HFFc6 (cell line): ENCODE measurements at places on chromosomes 16 and 17.

- no peak for DNase-seq
Observed at GRCh38 chr16:73006026-73006425, 41.9 kb downstream of the ZFHX3 start.

DNA sequence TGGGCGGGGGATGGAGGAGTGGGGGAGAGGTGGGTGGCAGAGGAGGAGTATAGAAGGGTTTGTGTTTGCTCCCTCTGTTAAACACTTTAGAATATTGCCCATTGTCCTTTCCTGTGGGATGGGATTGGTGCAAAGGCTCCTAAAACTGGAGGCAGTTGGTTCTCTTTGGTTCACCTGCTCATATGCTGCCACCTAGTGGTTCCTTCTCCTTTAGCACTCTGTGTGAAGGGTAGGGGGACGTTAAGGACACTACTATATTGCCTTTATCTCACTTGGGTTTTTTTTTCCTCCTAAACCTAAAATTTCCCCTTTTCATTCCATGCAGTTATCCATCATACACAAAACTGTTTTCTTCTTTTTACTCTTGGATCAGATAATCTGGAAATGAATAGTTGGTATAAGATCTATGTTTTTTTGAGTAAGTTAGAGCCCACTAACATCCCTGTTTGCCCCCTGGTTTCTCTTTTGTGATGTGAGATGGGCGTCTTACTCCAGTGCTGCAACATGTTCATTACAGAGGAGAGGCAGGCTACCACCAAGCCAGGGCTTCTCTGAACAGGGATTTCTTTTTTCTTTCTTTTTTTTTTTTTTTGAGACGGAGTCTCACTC lies 23.8 kb downstream of the SNX11 start:
- DNase-seq, result peak; percentile 50

GRCh38 chr16:88061346-88062110 lies 110.3 kb downstream of the BANP start:
- DNase-seq, result no peak

- DNase-seq, result no peak
Observed at GRCh38 chr17:64054304-64054703, 33.9 kb upstream of the ICAM2 start.

DNA sequence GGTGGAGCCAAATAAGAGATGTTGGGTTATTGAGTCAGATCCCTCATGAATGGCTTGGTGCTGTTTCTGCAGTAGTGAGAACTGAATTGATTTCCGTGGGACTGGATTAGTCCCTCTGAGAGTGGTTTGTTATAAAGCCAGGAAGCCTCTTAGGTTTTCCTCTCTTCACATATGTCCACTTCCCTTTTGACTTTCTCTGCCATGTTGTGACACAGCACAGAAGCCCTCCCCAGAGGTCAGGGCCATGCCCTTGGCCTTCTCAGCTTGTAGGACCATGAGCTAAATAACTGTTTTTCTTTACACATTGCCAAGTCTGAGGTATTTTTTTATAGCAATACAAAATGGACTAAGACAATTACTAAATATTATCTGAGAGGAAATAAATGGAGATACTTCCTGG lies 10.3 kb upstream of the HAPSTR1 start:
- DNase-seq, result no peak

- no peak for DNase-seq
Observed at GRCh38 chr17:63694950-63695773, 4.8 kb downstream of the LIMD2 start.

- no peak for DNase-seq
Observed at GRCh38 chr16:30882429-30883310, 11.2 kb downstream of the BCL7C start.

- DNase-seq, result peak; percentile 52
Observed at GRCh38 chr16:89410794-89411309, 79.5 kb downstream of the ANKRD11 start.

- peak; percentile 74 for DNase-seq
Observed at GRCh38 chr16:4392382-4393239, 21.0 kb downstream of the VASN start.

DNA sequence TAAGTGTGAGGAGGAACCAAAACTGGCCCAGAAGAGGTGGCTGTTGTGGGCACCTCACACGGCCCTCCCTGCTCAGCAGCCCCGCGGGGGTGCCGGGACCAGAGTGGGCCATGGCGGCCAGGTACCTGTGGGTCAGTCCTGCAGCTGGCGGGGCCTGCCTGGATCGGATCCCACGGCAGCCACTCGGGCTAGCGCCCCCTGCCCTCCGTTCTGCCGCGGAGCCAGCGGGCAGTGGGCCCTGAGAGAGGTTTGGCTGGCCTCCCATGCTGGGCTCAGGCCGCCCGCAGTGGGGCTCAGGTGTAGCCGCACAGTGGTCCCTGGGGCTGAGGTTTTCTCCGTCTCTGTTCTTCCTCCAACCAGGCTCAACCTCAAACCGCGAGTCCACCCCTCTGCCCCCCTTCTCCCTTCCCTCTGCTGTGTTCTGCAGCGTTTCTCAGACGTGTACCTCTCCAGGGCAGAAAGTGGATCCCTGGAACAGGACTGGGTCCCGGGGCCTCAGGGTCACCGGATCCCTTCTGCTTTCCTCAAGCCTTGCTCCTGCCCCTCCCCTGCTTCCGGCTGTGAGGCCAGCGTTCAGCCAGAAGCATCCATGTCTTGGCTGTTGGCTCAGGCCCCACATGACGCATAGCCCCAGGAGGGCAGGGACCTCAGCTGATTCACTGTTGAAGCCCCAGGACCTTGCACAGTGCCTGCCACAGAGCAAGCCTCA lies 28.6 kb upstream of the ITGA3 start:
- DNase-seq, result peak; percentile 95

- DNase-seq, result no peak
Observed at GRCh38 chr16:29730649-29731048, 15.1 kb downstream of the C16orf54 start.

- no peak for DNase-seq
Observed at GRCh38 chr16:53999841-54000240, 286.7 kb downstream of the IRX3 start.
